ENCODE measurements at places on chromosomes 3 and 15.

GRCh38 chr3:127700406-127700805, 27.7 kb downstream of the ABTB1 start:
- no peak for DNase-seq

DNA sequence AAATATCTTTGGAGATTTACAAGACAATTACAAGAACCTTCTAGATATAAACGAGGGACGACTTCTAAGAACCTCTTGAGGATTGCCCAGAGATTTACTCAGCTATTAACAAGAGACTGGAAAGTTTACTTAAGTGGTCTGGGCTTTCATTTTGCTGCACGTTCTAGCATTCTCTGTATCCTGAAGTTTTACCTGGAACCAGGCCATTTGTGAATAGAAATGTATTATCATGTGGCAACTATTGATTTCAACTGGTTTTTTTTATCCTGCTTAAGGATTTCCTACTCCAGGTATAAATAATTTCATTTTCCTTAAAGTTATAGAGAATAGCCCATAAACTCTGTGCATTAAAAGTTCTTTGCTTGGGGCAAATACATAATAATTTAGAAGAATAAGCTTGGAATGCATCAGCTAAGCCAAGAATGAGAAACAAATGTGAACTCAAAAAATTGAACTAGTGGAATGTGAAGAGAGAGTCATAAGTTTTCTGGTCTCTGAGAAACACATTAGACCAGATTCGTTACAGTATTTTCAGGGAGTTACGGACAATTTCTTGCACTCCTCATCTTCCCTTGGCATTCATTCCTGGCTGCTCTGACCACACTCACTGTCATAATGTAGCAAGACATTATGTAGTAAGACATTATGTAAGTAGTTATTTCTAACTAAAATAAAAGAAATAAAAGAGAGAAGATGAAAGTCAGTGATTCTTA, 1.3 kb downstream of the AQP9 start:
- DNase-seq: no peak

DNA sequence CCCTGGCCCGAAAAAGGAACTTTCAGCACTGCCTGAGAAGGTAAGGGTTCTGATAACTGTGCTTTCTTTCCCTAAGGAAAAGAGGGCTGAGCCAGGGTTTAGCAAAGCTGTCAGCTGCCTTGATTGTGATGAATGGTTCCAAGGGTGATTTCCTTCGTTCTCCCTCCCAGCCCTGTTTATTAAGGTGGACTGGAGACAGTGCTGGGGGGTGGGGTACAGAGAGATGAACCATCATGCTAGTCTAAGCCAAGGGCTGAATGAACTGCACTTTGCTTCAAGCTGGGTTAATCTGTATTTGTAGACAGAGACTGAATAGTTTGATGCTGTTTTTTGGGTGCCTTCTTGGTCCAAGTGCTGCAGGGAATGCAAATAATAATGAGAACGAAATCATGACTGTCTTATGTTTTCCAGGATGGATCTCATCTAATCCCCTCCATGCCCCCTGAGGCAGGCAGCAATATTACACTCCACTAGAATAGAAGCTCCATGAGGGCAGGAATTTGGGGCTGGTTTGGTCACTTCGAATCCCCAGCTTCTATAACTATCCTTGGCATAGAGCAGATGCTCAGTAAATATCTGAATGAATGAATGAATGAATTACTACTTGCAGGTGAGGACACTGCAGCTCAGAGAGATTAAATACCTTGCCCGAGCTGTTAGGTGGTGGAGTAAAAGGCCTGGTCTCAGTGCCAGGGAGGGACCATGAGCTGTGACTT, 10.9 kb downstream of the PXYLP1 start:
- peak; percentile 12 for DNase-seq

- DNase-seq: no peak
Observed at GRCh38 chr3:106204160-106204868, 335.5 kb upstream of the CBLB start.

DNA sequence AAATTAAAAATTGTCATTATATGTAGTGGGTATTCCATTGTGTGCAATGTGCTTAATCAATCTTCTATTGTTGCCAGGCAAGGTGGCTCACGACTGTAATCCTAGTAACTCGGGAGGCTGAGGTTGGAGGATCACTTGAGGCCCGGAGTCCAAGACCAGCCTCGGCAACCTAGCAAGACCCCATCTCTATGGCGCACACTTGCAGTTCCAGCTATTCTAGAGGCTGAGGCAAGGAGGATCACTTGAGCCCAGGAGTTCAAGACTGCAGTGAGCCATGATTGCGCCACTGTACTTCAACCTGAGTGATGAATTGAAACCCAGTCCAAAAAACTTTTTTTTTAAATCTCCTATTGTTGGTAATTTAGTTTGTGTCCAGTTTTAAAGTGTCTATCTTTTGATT, 33.4 kb upstream of the ABHD2 start:
- no peak for DNase-seq

DNA sequence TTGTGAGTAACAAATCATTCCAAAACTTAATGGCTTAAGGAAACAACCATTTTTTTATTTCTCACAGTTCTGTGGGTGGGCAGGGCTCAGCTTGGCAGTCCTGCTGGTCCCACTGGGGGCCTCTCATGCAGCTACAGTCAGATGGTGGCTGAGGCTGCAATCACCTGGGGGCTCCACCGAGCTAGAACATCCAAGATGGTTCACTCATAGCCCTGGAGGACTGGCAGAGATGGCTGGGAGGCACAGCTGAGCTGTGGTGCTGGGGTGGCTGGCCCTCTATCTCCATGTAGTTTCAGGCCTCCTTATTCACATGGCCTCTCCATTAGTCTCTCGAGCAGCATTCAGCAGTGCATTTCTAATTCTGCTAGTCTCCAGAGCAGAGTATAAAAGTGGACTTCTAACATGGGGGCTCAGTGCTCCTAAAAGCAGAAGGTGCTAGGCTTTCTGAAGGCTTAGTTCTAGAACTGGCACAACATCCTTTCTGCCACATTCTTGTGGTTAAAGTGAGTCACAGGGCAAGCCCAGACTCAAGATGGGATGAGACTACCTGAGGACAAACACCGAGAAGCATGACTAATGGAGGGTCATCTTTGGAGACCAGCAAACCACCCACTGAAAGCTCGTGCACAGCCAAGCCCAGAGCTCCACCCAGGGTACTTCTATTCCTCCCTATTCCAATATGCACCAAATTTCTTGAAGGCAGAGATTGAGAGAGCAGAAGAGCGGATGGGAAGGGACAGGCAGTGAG, 6.3 kb downstream of the CAV3 start:
- DNase-seq: peak; percentile 68

Measured in RKO (cell line).